Endodermal cell (in vitro differentiated cells): ENCODE measurements at places on chromosomes 11 and 22. TPM values are rescaled to one million over a fixed set of nuclear protein-coding genes. Genes with fewer than 3 reads are reported as not detected.
A peak's percentile ranks its signal among the peaks of the same experiment; 100 is the strongest.

DNA sequence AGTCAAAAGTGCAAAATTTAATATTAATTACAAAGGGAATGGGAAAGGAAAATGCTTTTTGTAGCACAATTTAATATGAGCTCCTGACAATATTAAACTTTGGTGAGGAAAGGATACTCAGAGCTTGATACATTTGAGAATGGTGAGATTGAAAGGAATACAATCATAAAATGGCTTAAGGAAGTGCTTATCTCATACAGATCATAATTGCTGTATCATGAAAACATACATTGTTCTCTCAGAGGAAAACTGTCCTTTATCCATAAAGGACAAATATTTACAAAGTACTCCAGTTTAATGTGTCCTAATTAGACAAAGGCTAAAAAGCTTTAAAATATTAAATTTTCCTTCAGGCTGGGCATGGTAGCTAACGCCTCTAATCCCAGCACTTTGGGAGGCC lies 260.4 kb downstream of the TMEM135 start:
- DNase-seq: no peak

DNA sequence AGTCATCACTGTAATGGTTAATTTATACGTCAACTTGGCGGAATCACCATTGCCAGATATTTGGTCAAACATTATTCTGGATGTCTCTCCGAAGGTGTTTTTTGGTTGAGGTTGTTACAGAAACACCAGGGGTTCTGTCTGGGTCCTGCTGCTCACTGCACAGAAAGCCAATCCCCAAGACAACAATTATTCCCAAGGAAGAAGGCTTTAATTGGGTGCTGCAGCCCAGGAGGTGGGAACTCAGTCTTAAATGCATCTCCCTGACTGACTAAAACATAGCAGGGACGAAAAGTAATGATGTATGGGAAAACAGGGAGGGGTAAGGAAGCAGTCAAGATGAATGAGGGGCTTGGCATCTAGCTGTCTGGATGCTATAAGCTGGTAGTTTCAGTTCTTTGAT lies 331.3 kb downstream of the TBC1D22A start:
- DNase-seq: no peak

GRCh38 chr22:32348031-32348611 lies 9.5 kb upstream of the RFPL3 start:
- DNase-seq: no peak

CFAP300 gene
- 3.5 to 5.2 TPM (median 3.6 TPM) in 3 replicates for total RNA-seq

- DNase-seq: no peak
Measured at GRCh38 chr11:123977731-123978347, at the start of gene OR10S1. Gene OR10S1, minus strand, starts transcription at chr11:123977781. Its CDS starts 117 bp downstream, at chr11:123977664.

BAIAP2L2 gene
- 1.4 and 2.3 TPM in 2 replicates for total RNA-seq

DNA sequence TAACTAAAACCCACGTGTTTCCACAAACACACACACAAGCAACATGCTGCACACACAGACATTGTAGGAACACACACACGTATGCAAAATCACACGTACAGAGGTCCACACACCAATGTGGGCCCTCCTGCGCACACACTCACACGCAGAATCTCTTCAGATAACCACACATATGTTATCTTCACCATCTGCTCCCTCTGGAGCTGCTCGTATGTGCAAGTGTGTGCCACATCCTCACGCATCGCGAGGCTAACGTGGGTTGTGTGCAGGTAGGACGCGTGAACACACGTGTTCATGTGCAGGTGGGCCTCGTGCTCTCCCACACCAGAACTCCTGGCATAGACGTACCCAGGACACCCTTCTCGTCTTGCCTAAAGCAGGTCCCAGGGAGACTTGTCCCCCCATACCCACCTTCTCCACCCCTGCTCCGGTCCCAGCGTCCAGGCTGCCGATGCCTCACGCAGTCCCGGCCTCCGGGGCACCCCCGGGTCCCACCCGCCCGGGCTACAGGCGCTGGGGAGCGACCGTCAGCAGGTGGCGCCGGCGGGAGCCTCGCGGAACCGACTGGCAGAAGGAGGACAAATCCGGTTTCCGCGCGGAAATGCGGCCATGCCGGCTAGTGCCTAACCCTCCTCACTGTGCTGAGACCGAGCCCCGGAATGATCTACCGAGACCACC lies 10.3 kb upstream of the IGSF9B start:
- peak; percentile 90 for DNase-seq

GRCh38 chr11:60762851-60763691 lies 6.4 kb downstream of the MS4A15 start:
- DNase-seq: no peak

GRCh38 chr11:100635194-100635593 lies 51.9 kb upstream of the ARHGAP42 start:
- no peak for DNase-seq

- DNase-seq: no peak
Measured at GRCh38 chr11:26483108-26483507, 89.0 kb downstream of the MUC15 start.

- DNase-seq: no peak
Measured at GRCh38 chr11:129611661-129612446, 203.8 kb upstream of the TMEM45B start.

- no peak for DNase-seq
Measured at GRCh38 chr11:22479971-22480720, 142.0 kb downstream of the SLC17A6 start.

- DNase-seq: peak; percentile 90
Measured at GRCh38 chr22:29457730-29458129, 19.3 kb downstream of the RFPL1 start.

KCNK7 gene
- total RNA-seq: not detected in 3 replicates

DNA sequence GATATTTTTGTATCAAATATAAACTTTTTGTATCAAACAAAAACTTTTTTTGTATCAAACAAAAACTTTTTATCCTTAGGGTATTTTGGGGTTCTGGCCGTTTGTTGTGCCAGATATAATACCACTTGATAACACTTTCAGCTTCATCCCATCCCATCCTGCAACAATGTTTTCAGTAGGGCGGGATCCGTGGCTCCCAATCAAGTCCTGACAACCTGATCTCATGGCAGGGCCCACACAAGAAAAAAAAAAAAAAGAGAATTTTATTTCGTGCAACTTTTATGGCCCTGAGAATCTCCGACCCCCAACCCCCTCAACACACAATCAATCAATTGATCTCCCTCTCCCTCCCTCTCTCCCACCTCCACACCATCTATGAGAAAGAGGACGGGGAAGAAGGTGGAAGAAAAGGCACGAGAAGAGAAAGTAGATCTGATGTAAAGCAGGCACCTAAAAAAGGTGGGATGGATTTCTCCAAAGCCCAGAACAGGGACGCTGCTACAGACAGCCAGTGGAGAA lies 4749.6 kb upstream of the OR11H1 start:
- DNase-seq: no peak

DNA sequence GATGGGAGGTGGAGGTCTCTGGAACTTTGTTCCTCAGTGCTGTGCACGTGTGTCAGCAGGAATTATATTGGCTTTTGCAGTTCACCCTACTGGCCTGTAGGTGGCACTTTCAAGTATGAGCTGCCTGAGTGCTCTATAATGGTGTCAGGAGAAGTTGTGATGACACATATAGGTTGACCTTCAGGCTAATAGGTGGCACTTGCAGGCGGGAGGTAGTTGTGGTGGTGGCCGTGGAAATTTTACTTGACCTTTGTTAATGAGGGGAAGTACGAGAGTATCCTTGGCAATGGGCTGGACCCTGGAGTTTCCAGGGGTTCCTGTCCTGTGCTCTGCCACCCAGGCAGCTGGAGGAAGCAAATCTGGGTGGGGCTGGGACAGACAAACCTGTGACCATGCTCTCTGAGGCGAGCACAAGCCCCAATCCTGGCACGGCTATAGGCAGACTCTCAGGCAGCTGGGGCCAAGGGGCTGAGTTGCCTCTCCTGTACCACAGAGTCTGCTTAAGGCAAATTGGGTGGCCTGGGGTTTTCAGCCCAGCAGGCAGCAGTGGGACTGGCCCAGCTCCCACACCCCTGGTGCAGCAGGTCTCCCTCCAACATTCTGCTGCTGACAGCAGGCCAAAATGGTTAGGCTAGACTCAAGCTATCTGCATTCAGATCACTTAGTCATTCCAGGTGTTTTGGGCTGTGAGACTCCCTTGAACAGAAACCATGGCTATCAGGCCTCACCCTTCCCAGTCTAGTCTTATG lies 147.5 kb upstream of the CTSC start:
- DNase-seq: peak; percentile 80

DNA sequence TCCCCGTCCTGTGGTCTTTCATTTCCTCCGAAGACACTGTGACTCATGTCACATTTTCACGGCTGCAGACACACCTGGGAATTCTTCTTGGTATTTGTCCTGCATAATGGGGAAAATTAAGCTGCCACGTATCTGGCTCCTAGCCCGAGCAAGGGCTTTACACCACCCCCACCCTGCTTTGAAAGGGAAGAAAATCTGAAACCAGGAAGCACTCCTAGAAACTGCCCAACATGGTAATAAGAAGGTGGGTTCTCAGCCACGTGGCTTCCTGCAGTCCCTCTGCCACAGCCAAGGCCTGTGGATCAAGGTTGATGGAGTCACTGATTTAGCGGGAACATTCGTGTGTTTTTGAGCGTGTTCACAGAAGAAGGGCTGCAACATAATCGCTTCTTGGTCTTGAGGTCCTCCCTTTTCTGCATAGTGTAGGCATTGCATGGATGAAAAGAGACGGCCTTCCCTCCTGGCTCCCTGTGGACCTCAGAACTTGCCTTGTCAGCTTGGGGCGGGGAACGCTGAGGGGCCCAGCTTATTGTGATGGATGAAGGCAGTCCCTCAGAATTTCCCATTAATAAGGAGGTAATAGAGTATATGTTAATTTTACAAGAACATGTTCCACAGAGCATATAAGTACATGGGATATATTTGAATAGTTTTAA lies 292.0 kb downstream of the NTM start:
- DNase-seq: peak; percentile 47

DNA sequence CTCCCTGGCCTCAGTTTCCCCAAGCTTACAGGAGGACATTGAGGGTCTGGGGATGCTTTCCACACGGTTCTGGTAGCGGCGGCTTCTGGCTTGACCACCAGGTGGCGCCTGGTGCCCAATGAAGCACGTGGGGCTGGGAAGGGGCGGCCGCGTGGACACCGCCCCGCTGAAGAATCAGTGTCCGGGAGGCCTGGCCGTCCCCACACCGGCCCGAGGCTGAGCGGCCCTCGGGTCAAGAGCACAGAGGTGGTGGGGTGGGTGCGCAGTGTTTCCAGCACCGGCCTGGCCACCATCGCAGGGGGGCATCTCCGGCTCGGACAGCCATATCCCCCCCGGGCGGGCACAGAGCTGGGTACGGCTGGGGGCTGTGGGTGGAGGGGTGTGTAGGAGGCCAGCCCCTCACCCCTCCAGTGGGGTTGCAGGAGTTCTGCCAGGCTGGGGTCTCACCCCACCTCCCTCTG lies 27.8 kb upstream of the PPARA start:
- peak; percentile 89 for DNase-seq

GRCh38 chr22:50376085-50376651 lies 33.0 kb downstream of the PPP6R2 start:
- DNase-seq: no peak

DNA sequence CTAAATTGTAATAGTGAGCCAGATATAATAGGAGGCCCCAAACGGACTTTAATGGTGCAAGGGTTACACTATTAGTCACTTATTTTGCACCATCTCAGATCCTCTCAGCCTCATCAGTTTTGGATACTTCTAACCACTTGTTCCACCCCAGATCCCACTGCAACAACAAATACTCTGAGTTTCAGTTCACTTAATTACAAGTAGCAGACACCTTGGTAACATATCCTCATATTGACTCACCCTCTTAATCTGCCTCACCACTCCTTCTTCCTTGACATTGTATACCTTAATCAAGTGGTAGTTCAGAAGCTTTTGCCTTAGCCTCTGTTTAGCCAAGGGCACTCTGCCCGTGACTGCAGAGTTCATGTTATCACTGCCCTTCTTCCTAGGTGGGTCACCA lies 256.1 kb upstream of the UBASH3B start:
- no peak for DNase-seq

NXPE2 gene
- 0.27 TPM in 1 of 3 replicates, not detected in the others for total RNA-seq
